Subcutaneous preadipocyte (primary cell): ENCODE measurements at places on chromosomes 1 and 21. TPM values are rescaled to one million over a fixed set of nuclear protein-coding genes. Genes with fewer than 3 reads are reported as not detected.

OR6N1 gene
- total RNA-seq: not detected in 2 replicates

OR2T10 gene
- total RNA-seq: not detected in 2 replicates

ANKRD65 gene
- total RNA-seq: 0.73 and 0.78 TPM in 2 replicates

SPRR2D gene
- not detected in 2 replicates for total RNA-seq

FCRL1 gene
- total RNA-seq: not detected in 2 replicates

FNDC5 gene
- 0.20 and 0.37 TPM in 2 replicates for total RNA-seq

GNPAT gene
- total RNA-seq: 41.5 and 51.8 TPM in 2 replicates

ZBTB8A gene
- total RNA-seq: 4.3 and 4.8 TPM in 2 replicates

PGLYRP4 gene
- total RNA-seq: not detected in 2 replicates

SFT2D2 gene
- total RNA-seq: 32.6 and 35.3 TPM in 2 replicates

RAB25 gene
- total RNA-seq: not detected in 2 replicates

NLRP3 gene
- total RNA-seq: not detected in 2 replicates

CHIA gene
- total RNA-seq: not detected in 2 replicates

LENEP gene
- total RNA-seq: not detected in 2 replicates

AMY1A gene
- total RNA-seq: not detected in 2 replicates

PLXNA2 gene
- 0.73 and 5.5 TPM in 2 replicates for total RNA-seq

OR2T11 gene
- not detected in 2 replicates for total RNA-seq

TFF2 gene
- total RNA-seq: not detected in 2 replicates

DYRK3 gene
- total RNA-seq: 26.5 and 30.5 TPM in 2 replicates

NOTCH2NLA gene
- total RNA-seq: 45.2 and 95.6 TPM in 2 replicates

UTS2 gene
- under 0.01 TPM in 1 of 2 replicates, not detected in the other for total RNA-seq

DYNLT4 gene
- total RNA-seq: not detected in 2 replicates

TTC22 gene
- total RNA-seq: not detected in 2 replicates

SPATA21 gene
- not detected in 2 replicates for total RNA-seq

SPRR2A gene
- total RNA-seq: not detected in 2 replicates

CRYBG2 gene
- not detected in 2 replicates for total RNA-seq

AADACL3 gene
- total RNA-seq: not detected in 2 replicates

PLA2G2F gene
- not detected in 2 replicates for total RNA-seq

TMEM51 gene
- 1.5 and 2.5 TPM in 2 replicates for total RNA-seq

PTGER3 gene
- total RNA-seq: 0.37 and 0.39 TPM in 2 replicates

S1PR1 gene
- 3.3 and 6.6 TPM in 2 replicates for total RNA-seq

LAMC2 gene
- total RNA-seq: 4.7 and 6.6 TPM in 2 replicates

ZNF648 gene
- total RNA-seq: not detected in 2 replicates

FAM72C gene
- under 0.01 and 1.2 TPM in 2 replicates for total RNA-seq

RGS13 gene
- under 0.01 TPM in 1 of 2 replicates, not detected in the other for total RNA-seq
